Endothelial cell of umbilical vein (primary cell): ENCODE measurements at places on chromosomes 3 and 15. TPM values are rescaled to one million over a fixed set of nuclear protein-coding genes. Genes with fewer than 3 reads are reported as not detected.
A peak's percentile ranks its signal among the peaks of the same experiment; 100 is the strongest.

FBXW12 gene
- total RNA-seq, result not detected in 2 replicates

DNA sequence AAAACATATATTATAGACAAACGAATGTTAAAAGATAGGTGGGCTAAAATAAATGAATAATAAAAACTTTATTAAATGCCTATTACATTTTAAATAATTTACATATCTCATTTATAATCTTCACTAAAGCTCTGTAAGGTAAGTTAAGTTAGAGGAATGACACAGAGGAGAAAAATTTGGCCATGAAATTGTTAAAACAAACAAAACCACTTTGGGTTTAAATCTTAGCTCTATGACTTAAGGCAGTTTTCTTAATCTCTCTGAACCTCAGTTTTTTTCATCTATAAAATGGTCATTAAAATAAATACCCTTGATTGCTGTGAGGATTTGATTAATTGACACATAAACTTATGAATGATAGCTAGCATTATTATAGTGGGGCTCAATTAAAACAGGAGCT, 404.8 kb upstream of the ATP11B start:
- DNase-seq, result no peak

ATP13A4 gene
- 1.0 TPM in 1 of 2 replicates, not detected in the other for total RNA-seq

COL6A6 gene
- total RNA-seq, result not detected in 2 replicates

- DNase-seq, result no peak
Measured at GRCh38 chr15:86743283-86743903, 663.7 kb downstream of the AGBL1 start.

DNA sequence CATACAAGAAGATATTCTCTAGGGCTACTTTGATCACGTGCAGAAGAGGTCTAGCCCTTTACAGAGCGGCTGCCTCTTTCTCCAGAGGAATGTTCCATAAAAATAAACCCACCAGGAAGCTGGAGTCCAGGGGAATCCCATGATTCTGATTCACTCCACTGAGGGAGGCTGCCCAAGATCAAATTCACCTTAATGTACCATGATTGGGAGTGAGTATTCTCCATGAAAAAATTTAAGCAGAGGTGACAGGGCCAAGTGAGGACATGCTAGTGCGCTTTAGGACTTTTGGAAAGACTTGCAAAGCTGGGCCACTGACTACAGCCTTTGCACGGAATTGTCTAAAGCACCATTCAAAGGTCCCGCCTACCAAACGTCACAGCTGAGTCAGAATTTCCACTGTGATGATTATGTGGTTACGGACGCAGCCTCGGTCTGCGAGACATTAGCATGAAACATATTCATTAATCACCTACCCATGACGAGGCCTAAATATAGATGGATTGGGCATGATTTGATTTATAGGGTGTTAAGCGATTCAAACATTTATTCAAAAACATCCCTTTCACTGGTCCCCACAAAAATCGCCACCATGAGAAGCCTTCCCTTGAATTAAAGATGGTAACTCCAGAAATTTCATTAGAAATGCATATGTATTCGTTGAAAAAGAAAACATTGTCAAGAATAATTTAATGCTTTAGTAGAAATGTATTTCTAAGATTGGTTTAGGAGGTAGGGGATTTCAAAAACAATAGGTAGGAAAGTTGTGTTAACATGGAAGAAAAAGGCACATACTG, 152.6 kb downstream of the GREM1 start:
- DNase-seq, result no peak

ATP8B4 gene
- not detected in 2 replicates for total RNA-seq

NMB gene
- total RNA-seq, result 9.6 and 9.8 TPM in 2 replicates

GRCh38 chr3:42025370-42026138, 63.7 kb upstream of the ULK4 start:
- DNase-seq, result peak; percentile 98

- DNase-seq, result no peak
Measured at GRCh38 chr3:125605756-125606155, 10.5 kb upstream of the OSBPL11 start.

GRCh38 chr3:33062866-33063265, 34.1 kb downstream of the GLB1 start:
- no peak for DNase-seq

DNA sequence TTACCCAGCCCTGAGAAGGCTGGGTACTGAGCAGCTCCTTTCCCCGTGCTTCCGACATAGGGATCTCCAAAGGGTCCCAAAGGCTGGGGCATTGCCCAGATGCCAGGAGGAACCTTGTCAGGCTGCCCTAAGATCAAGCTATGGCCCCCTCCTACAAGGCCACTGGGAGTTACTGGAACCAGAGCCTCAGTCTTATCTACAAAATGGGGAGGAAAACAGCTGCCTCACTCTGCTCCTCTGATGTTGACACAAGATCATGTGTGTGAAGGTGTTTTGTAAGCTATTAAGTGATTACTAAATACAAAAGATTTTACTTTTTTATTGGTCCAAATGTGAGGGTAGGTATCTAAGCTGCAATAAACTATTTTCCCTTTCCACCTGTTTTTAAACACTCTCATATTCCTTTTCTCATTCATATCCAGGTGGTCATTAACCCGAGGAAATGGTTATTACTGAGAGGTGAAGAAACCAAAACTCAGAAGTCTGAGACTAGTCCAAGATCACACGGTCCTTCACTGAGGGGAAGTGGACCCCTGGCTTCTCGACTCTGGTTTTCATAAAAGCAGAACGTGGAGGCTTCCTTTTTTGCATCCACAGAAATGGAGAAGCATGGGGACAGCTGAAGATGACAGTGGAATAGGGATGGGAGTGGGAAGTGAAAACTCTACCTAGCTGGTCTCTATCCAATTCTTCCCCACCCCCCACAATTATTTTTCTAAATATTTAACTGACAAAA, 1.7 kb downstream of the ARPIN start:
- DNase-seq, result no peak

GRCh38 chr3:159458982-159459381, 529.7 kb upstream of the IL12A start:
- DNase-seq, result no peak

DNA sequence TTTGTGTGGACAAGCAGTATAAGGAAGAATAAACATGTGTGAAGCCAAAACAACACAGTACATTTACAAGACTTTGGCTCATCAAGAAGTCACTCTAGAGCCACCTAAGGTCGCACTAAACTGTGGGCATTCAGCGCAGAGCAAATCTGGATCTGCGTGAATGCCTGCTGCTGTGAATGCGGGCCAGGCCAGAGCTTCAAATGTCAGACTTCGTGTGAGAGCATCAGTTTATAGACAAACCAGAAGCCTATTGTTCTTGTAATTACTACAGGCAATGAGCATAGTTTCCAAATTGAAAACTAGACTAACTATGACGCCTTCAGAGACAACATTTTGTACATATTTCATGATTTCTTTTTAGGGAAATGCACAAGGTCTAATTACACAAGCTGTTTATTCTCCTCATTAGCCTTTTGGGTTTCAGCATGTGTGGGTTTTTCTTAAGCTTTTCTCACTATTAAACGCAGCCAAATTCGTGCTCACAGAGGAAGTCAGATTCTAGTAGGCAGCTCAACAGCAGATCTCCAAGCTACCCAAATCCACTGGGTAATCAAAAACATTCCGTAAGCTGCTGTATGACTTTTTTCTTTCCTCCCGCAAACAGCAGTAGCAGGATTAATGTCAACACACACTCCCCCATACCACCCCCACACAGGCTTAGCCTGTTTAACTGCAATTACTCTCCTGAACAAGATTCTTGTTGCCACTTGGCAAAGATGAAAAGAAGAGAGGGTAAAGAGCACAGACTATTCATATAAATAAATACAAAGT, 84.5 kb upstream of the SETMAR start:
- DNase-seq, result no peak

ITIH1 gene
- total RNA-seq, result not detected in 2 replicates

GRCh38 chr3:129360171-129360611, 68.2 kb downstream of the EFCAB12 start:
- DNase-seq, result no peak

GRCh38 chr3:23175341-23176083, 27.6 kb upstream of the UBE2E2 start:
- DNase-seq, result peak; percentile 65
